Tracheal epithelial cell (primary cell): ENCODE measurements at places on chromosomes 16 and 17. TPM values are rescaled to one million over a fixed set of nuclear protein-coding genes. Genes with fewer than 3 reads are reported as not detected.

FA2H gene
- total RNA-seq, result 1.9 and 3.4 TPM in 2 replicates

UTS2R gene
- not detected in 2 replicates for total RNA-seq

TBC1D16 gene
- total RNA-seq, result 33.5 and 34.7 TPM in 2 replicates

PRSS8 gene
- 31.5 and 33.0 TPM in 2 replicates for total RNA-seq

TP53TG3 gene
- total RNA-seq, result under 0.01 and 0.48 TPM in 2 replicates

GPR139 gene
- total RNA-seq, result not detected in 2 replicates

CD300LD gene
- total RNA-seq, result not detected in 2 replicates

DYNLRB2 gene
- not detected in 2 replicates for total RNA-seq

WNT9B gene
- total RNA-seq, result not detected in 2 replicates

PPP1R1B gene
- under 0.01 and 0.43 TPM in 2 replicates for total RNA-seq

HERPUD1 gene
- total RNA-seq, result 55.4 and 130 TPM in 2 replicates

ZNF423 gene
- under 0.01 and 0.21 TPM in 2 replicates for total RNA-seq

NUPR1 gene
- 19.0 and 44.1 TPM in 2 replicates for total RNA-seq

KCTD13 gene
- total RNA-seq, result 14.2 and 15.3 TPM in 2 replicates

EIF4A3 gene
- 135 and 160 TPM in 2 replicates for total RNA-seq

HAS3 gene
- total RNA-seq, result 15.6 and 35.4 TPM in 2 replicates

CACNA1H gene
- under 0.01 and 0.24 TPM in 2 replicates for total RNA-seq

KRT36 gene
- total RNA-seq, result not detected in 2 replicates

TSNAXIP1 gene
- 0.85 TPM in 1 of 2 replicates, not detected in the other for total RNA-seq

ZNF276 gene
- 19.0 and 21.2 TPM in 2 replicates for total RNA-seq

ELAC2 gene
- total RNA-seq, result 59.3 and 80.0 TPM in 2 replicates

RPH3AL gene
- 6.5 and 9.6 TPM in 2 replicates for total RNA-seq

CNTNAP1 gene
- total RNA-seq, result under 0.01 and 2.2 TPM in 2 replicates

RILP gene
- total RNA-seq, result 6.7 and 9.8 TPM in 2 replicates

USP36 gene
- 24.1 and 29.0 TPM in 2 replicates for total RNA-seq

CLEC18C gene
- 0.21 and 1.4 TPM in 2 replicates for total RNA-seq

TEDC2 gene
- 0.85 and 1.7 TPM in 2 replicates for total RNA-seq

PKMYT1 gene
- 0.43 and 1.9 TPM in 2 replicates for total RNA-seq

CLEC18A gene
- under 0.01 and 1.2 TPM in 2 replicates for total RNA-seq

ZG16 gene
- total RNA-seq, result not detected in 2 replicates

SF3B3 gene
- 74.5 and 122 TPM in 2 replicates for total RNA-seq

CASKIN1 gene
- total RNA-seq, result 0.43 and 0.96 TPM in 2 replicates

NXN gene
- 70.1 and 80.4 TPM in 2 replicates for total RNA-seq

CES1 gene
- 1.2 TPM in 1 of 2 replicates, not detected in the other for total RNA-seq

RAB11FIP4 gene
- 10.6 and 17.3 TPM in 2 replicates for total RNA-seq

VKORC1 gene
- 41.1 and 75.7 TPM in 2 replicates for total RNA-seq

EPN2 gene
- 14.3 and 22.9 TPM in 2 replicates for total RNA-seq

RANGRF gene
- 7.2 and 10.2 TPM in 2 replicates for total RNA-seq
